ENCODE measurements at places on chromosomes 6 and 20.

DNA sequence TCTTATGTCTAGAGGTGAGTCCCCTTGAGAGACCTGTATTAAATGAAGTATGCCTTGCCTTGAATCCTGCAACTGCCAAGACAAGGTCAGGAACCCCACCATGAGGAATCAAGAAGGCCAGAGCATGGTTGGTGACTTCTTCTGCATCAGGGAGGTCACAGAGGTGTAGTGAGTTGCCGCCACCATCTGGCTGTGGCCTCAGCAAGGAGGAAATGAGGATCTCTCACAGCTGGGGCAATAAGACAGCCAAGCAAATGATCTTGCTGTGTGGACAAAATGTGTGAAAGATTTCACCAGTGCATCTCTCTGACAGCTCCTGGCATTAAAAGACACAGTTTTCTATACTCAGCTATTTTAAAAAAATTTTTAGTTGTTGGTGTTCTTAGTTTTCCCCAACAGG lies 611.0 kb downstream of the DOK5 start:
- DNase-seq: no peak

DNA sequence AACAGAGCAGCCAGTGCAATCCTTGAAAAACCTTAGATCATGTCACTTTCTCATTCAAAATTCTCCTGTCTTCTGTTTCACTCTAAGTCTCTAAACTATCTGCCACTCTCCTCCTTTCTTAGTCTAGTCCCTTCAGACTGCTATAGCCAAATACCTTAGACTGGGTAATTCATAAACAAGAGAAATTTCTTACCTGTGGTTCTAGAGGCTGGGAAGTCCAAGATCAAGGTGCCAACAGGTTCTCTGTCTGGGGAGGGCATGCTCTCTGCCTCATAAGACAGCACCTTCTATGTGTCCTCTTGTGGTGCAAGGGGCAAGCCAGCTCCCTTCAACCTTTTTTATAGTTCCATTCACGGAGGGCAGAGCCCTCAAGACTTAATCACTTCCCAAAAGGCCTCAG lies 156.3 kb downstream of the MTFR2 start:
- DNase-seq: no peak

GRCh38 chr6:17116117-17116440 lies 14.2 kb downstream of the STMND1 start:
- DNase-seq: no peak

DNA sequence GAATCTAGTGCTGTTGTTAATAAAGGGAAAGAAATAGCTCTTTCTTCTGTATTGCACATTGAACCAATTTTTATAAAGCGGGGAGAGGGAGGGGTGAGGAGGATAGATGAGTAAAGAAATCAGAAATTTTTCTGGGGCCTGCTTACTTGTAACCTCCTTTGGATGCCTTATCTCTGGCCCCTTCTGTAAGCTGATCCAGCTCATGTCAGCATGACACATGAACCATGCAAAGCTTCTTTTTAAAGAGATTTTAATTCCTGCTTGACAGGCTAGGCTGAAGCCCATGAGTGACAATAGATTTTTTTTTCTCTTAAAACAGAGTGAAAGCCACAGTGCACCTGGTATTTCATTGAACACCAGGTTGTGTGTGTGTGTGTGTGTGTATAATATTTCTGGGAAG lies 325.3 kb downstream of the PRL start:
- no peak for DNase-seq

- no peak for DNase-seq
Observed at GRCh38 chr6:138432063-138432356, 28.0 kb downstream of the HEBP2 start.

Data from HTR-8/SVneo (cell line).